Lung (tissue), 17 donors: ENCODE measurements at places on chromosomes 4 and X. TPM values are rescaled to one million over a fixed set of nuclear protein-coding genes. Genes with fewer than 3 reads are reported as not detected.

GRCh38 chr4:121551881-121552280, 144.9 kb downstream of the ANXA5 start:
- no peak overlapping the region for H3K27ac ChIP-seq
- no peaks in the 10 kb centered on the region for H3K36me3 ChIP-seq
- no peak for DNase-seq
- H3K4me1 ChIP-seq = peaks cover 8% of the 10 kb centered on the region
- H3K27me3 ChIP-seq = no peaks in the 10 kb centered on the region
- H3K4me3 ChIP-seq = no peak overlapping the region

The IL13RA2 gene
- 3.3 TPM for total RNA-seq

The USP17L25 gene
- total RNA-seq = not detected

GRCh38 chr4:4491396-4491893, 50.4 kb downstream of the STX18 start:
- no peaks in the 10 kb centered on the region for H3K4me1 ChIP-seq
- no peaks in the 10 kb centered on the region for H3K27me3 ChIP-seq
- no peak overlapping the region for H3K27ac ChIP-seq
- H3K36me3 ChIP-seq = no peaks in the 10 kb centered on the region
- peak; percentile 26 for DNase-seq

The GRID2 gene
- 1.3 TPM for total RNA-seq

DNA sequence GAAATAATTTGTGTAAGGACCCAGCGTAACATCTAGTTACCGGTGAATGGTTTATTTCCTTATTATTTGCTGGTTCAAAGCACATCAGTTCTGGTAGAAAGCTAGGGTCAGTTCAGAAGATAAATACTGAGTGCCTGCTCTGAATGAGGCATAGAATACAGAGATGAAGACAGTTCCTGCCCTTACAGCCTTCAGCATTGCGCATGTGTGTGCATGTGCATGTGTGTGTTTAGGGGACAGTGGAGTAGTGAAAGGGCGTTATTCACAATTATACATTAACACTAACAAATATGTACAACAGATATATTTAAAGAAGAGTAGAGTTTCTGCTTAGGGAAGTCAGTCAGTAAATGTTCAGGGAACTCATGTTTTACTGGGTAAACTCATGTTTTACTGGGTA, 29.1 kb downstream of the CEP135 start:
- no peak overlapping the region for H3K27ac ChIP-seq
- no peak overlapping the region for H3K4me3 ChIP-seq
- peaks cover 7% of the 10 kb centered on the region for H3K36me3 ChIP-seq
- no peaks in the 10 kb centered on the region for H3K27me3 ChIP-seq
- H3K4me1 ChIP-seq = no peaks in the 10 kb centered on the region
- DNase-seq = no peak

DNA sequence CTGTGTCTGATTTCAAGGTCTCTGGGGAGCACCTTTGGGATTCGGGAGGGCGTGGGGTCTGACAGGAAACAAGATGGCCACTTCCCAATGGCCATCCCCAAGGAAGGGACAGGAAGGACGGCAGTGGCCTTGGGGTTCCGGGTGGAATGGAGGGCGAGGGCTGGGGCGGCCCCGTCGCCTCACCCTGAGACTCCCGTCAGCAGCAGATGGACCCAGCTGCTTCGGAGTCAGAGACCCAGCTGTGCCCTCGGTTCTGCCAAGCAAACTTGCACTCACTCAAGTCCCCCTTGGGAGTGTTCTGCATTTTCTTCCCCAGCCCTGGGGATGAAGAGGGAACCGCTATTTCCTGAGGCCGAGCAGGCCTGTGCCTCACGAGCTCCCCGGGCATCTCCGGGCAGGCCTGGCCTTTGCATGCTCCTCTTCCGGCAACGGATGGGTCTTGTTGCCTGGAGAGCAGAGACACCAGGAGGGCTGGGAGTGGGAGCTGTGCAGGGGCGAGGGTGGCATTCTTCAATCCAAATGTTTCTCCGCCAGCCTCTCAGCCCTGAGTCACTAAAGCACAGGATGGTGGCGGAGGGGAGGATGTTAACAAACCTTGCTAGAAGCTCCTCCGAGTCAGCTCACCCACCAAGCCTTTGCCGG, 6.8 kb upstream of the DUSP9 start:
- H3K27me3 ChIP-seq = peaks cover 33% of the 10 kb centered on the region
- no peak for DNase-seq
- H3K27ac ChIP-seq = no peak overlapping the region
- no peak overlapping the region for H3K4me3 ChIP-seq

DNA sequence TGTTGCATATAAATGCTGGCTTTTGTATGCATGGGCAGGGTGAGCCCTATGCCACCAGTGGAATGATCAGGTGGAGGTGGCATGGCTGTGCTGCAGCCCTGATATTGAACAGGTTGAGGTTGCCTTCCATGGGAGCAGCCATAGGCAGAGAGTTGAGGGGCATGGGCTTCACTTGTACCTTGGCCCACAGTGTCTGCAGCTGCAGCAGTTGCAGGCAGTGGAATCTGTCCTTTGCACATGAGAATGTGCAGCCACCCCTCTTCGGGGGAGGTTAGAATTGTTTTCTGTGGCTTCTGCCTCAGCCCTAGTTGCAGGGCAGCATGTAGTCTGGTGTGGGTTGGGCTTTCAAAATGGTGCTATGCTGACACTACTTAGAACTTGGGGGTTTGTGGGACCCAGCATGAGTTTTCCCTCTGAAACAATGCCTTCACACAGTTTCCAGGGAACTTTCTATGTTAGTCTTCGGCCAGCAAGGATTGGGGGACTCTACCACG, 25.4 kb upstream of the VSIG1 start:
- no peak overlapping the region for H3K27ac ChIP-seq
- no peaks in the 10 kb centered on the region for H3K36me3 ChIP-seq
- no peak for DNase-seq
- H3K4me1 ChIP-seq = no peaks in the 10 kb centered on the region
- peaks cover 11% of the 10 kb centered on the region for H3K27me3 ChIP-seq

The TKTL2 gene
- not detected for total RNA-seq

The GASK1B gene
- total RNA-seq = 36.6 TPM

DNA sequence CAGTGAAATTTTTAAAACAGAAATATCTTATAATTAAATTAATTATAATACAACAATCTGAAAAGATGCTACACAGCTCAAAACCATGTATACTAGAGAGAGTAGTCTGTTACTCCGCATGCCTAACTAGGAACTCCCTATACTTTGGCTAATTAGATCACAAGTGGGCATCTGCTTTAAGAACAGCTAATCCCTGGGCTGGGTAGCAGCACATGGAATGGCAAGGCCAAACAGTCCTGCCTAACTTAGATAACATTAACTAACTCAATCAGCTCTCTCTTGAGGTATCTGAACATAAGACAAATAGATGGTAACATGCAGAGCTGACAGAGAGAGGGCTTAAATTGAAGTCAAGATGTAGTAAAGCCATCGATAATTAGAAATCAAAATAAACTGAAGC, 9.9 kb downstream of the CHIC2 start:
- H3K4me3 ChIP-seq = no peak overlapping the region
- no peak for DNase-seq
- H3K27me3 ChIP-seq = no peaks in the 10 kb centered on the region

- DNase-seq = no peak
- no peaks in the 10 kb centered on the region for H3K27me3 ChIP-seq
- no peaks in the 10 kb centered on the region for H3K36me3 ChIP-seq
- no peaks in the 10 kb centered on the region for H3K4me1 ChIP-seq
- H3K4me3 ChIP-seq = no peak overlapping the region
Measured at GRCh38 chr4:116328261-116328860, 757.0 kb downstream of the TRAM1L1 start.

DNA sequence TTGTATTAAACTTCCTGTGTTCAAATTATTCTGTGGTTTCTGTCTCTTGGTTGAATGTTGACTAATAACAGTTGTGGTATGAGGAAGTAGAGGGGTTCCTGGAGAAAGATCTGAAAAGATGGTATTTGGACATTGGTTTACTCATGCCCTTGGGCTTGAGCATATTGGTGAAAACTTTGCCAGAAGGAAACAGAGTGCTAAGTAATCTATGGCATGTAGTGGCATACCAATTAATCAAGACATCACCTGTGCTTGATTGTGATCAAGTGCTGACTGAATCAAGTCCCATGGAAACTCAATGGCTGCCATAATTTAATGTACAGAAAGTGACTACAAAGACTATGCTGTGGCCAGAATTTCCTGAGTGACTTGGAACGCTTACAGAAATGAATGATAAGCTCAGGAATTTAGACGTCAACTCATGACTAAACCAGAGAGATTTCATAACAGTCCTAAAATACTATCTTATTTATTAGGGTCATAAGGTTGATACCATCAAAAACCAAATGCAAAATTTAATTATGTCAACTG, 2062.9 kb downstream of the ARAP2 start:
- H3K4me1 ChIP-seq = no peaks in the 10 kb centered on the region
- H3K4me3 ChIP-seq = no peak overlapping the region
- H3K27me3 ChIP-seq = no peaks in the 10 kb centered on the region

DNA sequence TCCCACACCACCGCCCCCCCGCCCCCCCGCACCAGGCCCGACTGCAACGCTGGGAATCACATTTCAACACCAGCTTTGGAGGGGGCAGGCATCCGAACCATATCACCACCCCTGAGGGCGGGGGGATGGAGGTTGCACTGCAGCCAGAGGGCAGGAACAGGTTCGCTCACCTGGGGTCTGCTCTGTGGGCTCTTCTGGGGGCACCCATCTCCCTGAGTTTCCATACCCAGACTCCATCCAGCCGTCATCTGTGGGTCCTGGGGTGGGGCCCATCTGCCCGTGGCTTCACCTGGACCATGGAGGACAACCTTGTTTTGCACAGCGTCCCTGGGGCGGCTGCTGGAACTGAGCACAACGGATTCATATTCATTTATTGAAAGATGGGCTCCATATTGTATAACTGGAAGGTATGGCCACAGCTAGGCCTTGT, 6.9 kb downstream of the PSAPL1 start:
- H3K36me3 ChIP-seq = no peaks in the 10 kb centered on the region
- no peak overlapping the region for H3K4me3 ChIP-seq
- no peaks in the 10 kb centered on the region for H3K4me1 ChIP-seq
- peak; percentile 4 for DNase-seq
- H3K27me3 ChIP-seq = no peaks in the 10 kb centered on the region

DNA sequence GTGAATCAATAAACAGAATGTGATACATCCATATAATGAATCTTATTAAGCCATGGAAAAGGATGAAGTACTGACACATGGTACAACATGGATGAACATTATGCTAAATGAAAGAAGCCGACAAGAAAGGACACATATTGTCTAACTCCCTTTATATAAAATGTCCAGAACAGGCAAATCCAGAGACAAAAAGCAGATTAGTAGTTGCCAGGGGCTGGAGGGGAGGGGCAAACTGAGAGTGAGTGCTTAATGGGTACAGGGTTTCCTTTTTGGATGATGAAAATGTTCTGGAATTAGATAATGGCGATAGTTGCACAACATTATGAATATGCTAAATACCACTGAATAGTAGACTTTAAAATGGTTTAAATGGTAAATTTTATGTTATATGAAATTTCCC, 17.4 kb downstream of the ADGRG4 start:
- H3K27me3 ChIP-seq = no peaks in the 10 kb centered on the region
- no peak overlapping the region for H3K27ac ChIP-seq
- no peak for DNase-seq
- H3K4me1 ChIP-seq = no peaks in the 10 kb centered on the region

DNA sequence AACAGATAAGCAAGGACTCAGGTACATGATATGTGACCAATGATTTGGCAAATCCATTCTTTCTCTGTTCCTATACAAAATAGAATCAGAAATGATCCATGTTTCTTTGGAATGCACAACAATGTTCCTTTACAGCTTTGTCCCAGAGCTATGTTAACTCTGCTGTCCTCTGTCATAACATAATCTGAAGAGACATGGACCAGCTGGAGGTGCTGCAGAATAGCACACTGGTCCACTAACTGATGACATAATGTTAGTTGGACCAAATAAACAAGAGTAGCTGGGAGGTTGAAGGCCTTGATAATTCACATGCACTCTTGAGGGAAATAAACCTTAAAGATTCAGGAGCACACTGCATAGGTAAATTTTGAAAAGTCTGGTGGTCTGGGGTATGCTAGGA, 23.0 kb upstream of the DHX15 start:
- no peaks in the 10 kb centered on the region for H3K36me3 ChIP-seq
- no peaks in the 10 kb centered on the region for H3K27me3 ChIP-seq
- peak; percentile 91 for DNase-seq
- no peaks in the 10 kb centered on the region for H3K4me1 ChIP-seq
